ENCODE measurements at places on chromosomes 3 and 15.

GRCh38 chr3:48685293-48685602 is 467 bp downstream of the NCKIPSD start:
- DNase-seq = no peak

DNA sequence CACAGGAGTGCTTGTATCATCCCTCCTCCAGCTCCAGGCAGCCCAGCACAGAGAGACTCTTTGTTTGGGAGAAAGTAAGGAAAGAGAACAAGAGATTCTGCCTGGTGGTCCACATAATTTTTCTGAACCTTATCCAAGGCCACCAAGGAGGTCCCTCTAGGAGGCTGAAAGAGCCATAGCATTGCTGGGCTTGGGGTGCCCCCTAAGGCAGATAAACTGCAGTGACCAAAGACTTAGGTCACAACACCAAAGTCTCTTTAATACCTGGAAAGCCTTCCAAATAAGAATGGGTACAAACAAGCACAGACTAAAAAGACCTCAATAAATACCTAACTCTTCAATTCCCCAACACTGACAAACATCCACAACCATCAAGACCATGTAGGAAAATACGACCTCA is 310.2 kb upstream of the PPP2R3A start:
- DNase-seq = no peak

GRCh38 chr3:152261329-152261728 is 7.4 kb upstream of the MBNL1 start:
- DNase-seq = no peak

DNA sequence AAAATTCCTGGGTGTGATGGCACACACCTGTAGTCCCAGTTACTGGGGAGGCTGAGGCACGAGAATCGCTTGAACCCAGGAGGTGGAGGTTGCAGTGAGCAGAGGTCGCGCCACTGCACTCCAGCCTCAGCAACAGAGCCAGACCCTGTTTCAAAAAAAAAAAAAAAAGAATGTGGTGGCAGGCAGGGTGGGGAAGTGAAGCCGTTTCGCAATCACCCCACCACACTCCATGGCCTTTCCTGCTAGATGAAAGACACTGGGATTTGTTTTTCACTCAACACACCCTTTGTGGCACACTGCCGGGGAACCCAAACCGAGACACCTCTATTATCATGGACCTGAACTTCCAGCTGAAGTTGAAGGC is 172.4 kb upstream of the IQSEC1 start:
- DNase-seq = no peak

- DNase-seq = no peak
Observed at GRCh38 chr3:128496019-128496601, 3.1 kb upstream of the GATA2 start.

DNA sequence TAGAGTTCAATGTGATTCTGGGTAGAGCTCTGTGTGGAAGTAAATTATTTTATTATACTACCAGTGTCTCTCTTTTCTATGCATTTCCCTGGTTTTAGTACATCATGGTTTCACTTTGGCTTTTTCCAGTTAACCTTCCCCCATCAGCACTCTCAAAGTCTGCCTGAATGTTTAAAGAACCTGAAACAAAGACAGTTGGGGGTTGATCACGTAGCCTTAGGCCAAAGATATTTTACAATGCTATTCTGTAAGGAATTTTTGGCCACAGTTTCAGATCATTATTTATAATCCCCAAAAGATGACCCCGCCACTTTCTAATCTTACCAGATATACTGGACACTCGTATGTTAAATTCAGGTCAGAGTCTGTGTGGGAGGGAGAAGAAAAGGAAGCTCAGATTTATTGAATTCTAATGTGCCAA is 156.3 kb upstream of the TMC3 start:
- no peak for DNase-seq

DNA sequence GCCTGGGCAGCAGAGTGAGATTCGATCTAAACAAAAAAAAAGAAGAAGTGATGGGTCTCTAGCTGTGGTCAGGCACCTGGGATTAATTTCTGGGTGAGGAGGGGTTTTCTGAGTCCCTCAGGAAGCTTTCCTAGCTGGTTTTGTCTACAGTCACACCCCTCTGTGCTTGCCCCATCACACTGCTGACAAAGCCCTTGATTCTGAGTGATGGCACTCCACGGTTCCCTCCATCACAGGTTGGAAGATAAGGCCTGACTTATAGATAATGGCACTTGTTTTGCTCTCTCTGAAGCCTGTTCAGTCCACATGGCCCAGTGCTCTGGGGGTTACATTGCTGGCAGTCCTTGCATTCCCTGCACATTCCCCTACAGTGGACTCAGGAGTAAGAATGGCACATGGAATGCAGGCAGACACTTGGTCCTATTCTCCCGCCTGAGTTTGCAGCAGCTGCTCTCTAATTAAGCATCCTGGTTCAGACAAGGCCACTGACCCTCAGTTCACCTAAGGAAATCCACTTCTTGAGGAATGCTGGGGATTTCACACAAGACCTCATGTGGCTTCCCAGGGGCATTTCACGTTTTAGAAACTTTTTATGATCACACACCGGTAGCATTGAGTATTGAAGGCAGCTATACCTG is 81.0 kb upstream of the NMNAT3 start:
- DNase-seq = no peak

DNA sequence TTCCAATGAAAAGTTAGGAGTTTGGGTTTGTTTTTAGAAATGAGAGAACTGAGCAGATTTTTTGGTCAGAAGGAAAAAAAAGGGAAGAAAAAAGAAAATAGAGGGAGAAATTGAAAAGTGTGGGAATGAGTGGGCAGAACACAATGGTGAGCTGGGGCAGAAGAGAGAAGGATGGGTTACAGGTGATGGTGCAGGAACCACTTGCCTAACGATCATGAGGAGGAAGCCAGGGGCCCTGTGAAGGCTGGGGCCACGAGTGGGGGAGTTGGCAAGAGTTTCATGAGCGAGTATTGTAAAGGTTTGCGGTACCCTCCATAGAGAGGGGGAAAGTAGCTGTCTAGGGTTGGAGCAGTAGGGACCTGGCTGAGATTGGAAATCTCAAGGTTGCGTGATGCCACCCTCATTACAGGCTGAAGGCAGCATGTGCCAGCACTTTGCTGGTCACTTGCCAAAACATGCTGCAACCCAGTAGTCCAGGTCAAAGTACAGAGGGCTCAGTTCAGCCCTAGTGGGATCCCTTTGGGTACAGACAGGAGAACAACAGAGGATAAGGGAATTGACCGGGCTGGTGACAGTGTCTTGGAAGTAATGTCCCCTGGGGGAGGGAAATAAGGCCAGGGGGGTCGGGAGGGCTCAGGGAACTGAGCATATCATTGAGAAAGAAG is 6.6 kb downstream of the IVD start:
- no peak for DNase-seq

GRCh38 chr15:67405208-67406191 is 115.4 kb upstream of the C15orf61 start:
- no peak for DNase-seq

DNA sequence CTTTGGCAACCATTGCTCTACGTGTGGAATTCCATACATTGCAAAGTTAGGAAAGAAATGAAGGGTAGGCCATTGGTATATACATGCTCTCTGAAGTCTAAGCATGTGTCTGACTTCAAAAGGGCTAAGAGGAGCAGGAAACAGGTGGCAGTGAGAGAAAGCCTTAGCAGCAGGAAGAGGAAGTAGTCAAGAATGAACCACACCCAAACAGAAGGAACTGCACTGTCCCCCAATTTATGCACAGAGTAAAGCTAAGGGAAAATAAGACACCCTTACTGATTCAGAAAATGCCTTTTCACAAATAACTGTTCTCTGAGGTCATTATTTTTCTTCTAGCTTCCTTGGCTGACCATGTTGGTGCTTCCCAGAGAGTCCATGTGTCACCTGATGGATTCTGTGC is 575.4 kb downstream of the NTRK3 start:
- DNase-seq = no peak

- DNase-seq = no peak
Observed at GRCh38 chr3:127775398-127776109, 46.8 kb downstream of the MGLL start.

DNA sequence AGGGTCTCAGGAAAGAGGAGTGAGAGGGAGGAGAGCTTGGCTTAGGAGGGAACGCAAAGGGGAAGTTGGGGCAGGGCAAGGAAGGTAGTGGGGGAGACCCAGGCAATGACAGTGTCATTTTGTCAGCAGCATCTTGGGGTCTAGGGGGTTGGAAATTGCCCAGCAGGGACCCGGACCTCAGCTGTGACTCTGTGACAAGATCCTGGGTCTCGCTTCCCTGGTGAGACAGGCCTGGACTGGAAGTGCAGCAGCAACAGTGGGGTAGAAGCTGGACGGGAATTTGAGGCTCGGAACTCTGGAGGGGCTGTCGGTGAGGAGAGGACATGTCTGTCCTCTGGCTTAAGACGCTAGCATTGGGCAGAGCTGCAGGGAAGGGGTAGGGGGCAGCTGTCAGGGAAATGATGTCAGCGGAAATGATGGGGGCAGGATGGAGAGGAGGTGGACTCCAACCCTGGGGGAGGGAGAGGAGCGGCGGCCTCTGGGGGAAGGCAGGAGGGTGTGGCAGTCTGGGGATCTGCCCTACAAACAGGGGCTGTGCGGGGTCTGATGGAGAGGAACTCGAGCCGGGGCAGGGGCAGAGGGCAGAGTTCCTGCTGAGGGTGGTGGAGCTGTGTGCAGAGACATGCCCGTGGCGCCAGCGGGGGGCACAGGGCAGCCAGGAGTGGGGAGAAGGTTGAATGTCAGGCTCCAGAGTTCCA is 12.3 kb downstream of the ANPEP start:
- no peak for DNase-seq

GRCh38 chr15:95580121-95580520 is 750.4 kb upstream of the NR2F2 start:
- no peak for DNase-seq

DNA sequence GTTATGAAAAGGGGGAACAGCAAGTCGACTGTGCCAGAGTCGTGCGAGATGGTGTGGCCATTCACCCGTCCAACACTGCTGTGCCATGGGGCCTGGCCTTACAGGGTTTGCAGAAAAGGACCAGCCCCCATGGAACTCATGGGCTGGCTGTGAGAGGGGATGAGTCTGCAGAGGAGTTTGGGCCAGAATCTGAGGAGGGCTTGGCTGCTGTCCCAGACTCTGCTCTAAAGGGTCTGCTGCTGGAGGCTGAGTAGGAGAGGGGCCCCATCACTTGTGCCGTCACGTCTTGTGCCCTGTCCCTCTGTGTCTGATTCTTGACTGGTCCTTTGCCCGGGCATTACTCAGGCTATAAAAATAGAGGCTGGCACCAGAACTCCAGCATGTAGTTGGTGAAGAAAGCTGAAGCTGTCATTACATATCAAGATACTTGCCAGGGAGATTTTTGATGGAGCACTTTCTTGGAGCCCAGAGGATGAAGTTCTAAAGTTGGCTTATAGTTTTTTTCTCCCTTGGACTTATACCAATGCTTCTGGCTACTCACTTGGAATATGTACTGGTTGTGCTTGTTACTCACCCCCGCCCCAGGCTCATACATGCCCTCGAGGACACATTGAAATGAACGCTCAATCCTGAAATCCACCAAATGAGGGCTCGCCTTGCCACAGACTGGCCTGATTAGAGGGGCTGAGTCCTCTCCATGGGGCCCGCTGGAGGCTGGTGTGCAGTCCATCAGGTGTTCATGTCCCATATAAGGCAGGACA is 10.2 kb downstream of the PXYLP1 start:
- peak; percentile 48 for DNase-seq

GRCh38 chr3:11335056-11335608 is 62.9 kb downstream of the ATG7 start:
- DNase-seq = no peak

DNA sequence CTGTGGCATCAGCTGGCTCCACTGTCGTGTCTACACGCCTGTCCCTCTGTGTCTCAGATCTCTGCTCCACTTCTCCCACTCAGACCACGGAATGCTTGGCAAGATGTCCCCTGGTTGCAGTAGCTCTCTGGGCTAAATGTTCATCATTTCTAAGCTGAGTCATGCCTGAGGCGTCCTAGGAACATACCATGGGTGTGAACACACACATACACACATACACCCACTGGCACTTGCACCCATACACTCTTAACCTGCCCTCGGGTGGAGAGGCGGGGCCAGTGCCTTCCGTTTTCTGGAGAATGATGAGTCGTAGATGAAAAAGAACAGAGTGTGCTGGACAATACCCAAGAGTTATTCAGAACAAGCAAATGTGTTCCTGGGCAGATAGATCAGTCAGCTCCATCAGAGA is 72.4 kb downstream of the SENP2 start:
- DNase-seq = no peak

GRCh38 chr3:64741341-64741740 is 53.5 kb upstream of the ADAMTS9 start:
- DNase-seq = no peak

GRCh38 chr15:101103598-101103997 is 148.2 kb downstream of the CHSY1 start:
- no peak for DNase-seq

GRCh38 chr15:90388462-90389380 is 679 bp downstream of the IQGAP1 start:
- DNase-seq = peak; percentile 22

DNA sequence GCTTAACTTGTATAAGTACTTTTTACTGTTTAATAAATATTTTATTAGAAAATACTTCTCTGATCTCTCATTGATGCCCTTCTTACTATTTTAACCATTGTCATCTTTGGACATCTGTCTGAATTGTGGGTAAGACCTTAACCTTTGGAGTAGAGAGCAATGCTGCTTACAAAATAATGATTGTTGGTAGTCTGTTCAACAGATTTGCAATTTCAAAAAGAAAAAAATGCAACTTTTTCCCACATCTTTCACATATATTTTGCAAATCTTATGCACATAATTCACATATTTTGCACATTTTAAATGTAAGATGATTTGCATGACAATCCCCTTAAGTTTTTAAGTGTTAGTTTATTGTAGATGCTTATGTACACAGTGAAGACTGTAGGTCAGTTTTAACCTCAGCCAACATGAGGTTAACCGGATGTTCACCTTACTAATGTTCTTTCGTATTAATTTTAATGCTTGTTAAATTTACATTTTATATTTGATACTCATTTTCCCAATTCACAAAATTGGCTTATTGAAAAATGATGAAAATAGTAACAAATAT is 16.7 kb downstream of the C3orf38 start:
- DNase-seq = no peak

GRCh38 chr15:52680041-52680391 is 828 bp upstream of the ATOSA start:
- no peak for DNase-seq

- no peak for DNase-seq
Observed at GRCh38 chr3:1439395-1439794, 346.6 kb downstream of the CNTN6 start.

GRCh38 chr3:83048556-83048955 is 1287.1 kb upstream of the GBE1 start:
- DNase-seq = no peak

GRCh38 chr3:31573036-31573779 is 40.5 kb downstream of the STT3B start:
- DNase-seq = no peak

DNA sequence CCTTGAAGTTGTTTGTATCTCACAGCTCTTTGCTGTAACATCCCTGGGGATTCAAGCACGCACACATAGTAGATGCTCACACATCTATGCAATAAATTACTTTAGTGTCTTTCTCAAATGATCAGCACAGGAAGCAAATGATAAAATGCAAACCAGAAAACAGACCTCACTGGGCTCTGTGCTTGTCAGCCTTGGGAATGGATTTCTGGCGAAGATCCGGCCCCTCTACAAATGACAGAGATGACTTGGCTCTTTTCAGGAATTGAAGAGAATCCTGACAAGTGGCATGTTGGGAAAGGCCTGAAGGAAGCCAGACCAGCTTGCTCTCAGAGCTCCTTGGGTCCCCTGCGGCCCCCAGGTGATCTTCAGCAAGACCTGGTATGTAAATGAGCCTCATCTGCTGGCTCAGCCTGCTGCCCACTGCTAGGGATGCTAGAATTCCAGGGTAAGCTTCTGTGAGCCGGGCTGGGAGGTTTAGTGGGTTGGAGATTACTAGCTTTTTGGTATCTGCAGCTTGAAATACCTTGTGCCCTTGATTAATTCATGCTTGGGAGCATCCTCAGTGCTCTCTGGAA is 54.1 kb downstream of the LPP start:
- DNase-seq = no peak
